ENCODE measurements at places on chromosomes 1 and 21.

DNA sequence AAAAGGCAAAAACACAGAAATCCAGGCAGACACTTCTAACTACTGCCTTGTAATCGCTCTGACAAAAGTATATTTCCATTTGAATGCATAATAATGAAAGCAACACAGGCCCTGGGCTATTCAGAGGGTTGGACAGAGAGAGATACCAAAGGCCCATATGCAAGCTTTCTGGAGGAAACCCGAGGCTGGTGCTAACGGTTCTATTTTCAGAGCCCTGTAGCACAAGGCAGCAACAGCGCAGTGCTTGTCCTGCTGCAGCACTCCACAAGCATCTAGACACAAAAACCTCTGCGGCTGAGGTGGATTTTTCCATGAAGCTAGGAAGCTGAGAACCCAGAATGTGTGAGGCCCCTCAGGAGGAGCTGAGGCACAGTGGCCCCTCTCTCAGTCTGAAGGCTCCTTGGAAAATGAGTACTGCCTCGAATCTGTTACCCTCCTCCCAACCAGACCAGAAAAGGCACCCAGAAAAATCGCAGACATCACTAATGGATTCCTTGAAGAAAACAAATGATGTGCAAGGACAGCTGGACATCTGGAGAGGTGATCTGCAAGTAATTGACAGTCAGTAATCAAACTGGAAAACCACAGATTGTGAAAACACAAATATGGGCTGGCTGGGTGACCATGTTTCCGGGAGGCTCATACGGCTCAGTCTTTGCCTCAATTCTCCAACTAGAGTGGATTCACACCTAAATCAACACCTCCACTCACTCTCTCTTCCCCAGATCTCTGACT is 54.0 kb downstream of the COLGALT2 start:
- no peak for DNase-seq

- peak; percentile 26 for DNase-seq
These were observed 168.8 kb downstream of the ZSCAN20 start for GRCh38 chr1:33641104-33641830.

GRCh38 chr1:220296981-220297380 is 24.7 kb upstream of the RAB3GAP2 start:
- DNase-seq = no peak

DNA sequence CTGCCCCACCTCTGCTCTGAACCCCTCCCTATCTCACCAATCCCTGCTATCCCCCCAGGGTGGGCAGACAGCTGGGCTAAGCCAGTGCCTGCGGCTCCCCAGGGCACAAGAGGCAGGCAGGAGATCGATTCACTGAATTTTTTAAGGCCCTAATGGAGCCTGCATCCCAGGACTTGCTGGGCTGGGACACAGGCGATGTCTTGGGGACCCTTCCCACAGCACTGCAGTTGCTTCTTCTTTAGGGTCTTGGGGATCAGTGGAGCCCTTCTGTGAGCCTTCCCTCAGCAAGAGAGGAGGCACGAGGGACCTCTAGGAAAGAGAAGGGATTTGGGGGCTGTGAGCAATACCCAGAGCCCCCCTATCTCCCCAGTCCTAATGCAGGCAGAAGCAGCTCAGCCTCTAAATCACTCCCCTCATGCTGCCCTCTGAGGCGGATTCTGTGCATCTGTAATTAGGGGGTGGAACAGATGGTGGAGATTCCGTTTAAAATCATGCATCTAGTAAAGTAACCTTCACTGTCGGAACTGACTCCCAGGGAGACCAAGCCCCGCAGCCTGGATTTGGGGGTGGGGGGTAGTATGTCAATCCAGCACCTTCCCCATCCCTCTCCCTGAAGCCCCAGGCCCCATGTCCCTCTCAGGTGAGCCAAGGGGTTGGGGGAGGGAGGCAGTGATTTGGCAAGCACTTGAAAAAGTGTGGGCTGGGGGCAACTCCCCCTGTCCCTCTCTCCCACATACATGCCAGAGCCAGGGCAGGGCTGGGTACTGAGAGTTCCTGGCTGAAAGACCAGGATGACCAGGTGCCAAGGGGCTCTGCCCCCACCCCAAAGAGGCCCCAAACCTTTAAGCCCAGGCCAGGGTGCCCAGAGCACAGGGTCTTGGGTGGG is 10.0 kb downstream of the AHDC1 start:
- DNase-seq = no peak

- no peak for DNase-seq
These were observed 11.1 kb downstream of the CYP4B1 start for GRCh38 chr1:46809904-46810303.

GRCh38 chr21:27412530-27412929 is 445.6 kb upstream of the ADAMTS5 start:
- DNase-seq = no peak

DNA sequence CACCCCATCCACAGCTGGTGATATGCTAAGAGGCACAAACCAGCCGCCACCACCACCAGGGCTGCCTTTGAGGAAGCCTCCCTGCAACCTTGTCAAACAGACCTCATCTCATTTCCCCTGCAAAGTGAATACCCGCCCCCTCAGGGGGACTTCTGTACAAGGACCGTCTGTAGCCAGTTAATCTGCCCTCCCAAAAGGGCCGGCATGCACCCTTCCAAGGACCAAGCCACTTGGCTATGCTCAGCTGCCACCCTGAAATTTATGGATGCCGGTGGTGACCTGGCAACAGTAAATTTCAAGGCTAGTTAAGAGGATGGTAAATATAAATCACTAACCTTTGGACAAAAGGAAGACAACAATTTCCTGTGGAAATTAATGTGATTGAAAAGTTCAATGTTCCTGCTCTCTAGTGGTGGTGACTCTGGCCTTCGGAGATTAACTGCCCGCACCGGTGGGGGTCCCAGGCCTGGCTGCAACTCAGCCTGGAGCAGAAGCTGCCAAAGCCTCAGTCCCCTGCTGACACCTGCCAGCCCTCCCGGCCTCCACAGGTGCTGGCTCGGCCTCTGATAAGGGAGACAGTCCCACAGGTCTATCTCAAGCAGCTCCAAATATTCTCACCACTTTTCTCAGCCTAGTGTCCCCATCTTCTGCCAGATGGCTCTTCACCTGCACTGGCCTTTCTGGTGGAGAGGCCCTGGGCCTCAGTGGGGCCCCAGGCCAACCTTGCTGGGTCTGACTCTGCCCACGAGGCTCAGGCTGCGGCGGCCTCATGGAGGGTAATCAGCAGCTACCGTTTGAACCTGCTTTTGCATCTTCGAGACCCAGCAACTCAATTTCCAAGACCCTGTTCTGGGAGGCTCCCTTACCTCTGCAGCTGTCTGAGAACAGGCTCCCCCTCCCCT is 12.2 kb downstream of the TMEM53 start:
- no peak for DNase-seq

- DNase-seq = no peak
These were observed 25.4 kb downstream of the DMAP1 start for GRCh38 chr1:44238660-44239059.
